ENCODE measurements at places on chromosomes 1 and 21.

DNA sequence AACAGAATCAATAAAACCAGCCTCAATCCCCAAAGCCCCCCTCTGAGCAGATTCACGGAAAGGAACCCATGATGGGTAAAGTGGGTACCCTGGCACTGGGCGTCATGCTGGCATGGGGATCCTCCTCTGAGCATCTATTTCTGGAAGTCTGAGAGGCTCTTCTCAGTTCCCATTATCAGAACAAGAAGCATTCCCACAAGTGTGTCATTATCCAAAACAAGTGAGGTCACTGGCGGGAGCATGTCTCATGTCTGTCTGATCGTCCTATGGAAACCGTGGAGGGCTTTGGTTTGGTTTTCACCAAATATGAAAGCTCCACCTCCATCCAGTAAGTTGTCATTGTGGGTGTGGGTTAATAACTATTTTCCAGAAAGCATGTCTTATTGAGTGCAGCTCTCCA lies 70.7 kb downstream of the PGM1 start:
- DNase-seq: no peak

GRCh38 chr1:3244025-3244926 lies 175.3 kb downstream of the PRDM16 start:
- DNase-seq: no peak

GRCh38 chr1:223844787-223845036 lies 1.0 kb downstream of the TP53BP2 start:
- DNase-seq: no peak

GRCh38 chr1:89287181-89288050 lies 14.8 kb upstream of the GBP5 start:
- DNase-seq: peak; percentile 1

DNA sequence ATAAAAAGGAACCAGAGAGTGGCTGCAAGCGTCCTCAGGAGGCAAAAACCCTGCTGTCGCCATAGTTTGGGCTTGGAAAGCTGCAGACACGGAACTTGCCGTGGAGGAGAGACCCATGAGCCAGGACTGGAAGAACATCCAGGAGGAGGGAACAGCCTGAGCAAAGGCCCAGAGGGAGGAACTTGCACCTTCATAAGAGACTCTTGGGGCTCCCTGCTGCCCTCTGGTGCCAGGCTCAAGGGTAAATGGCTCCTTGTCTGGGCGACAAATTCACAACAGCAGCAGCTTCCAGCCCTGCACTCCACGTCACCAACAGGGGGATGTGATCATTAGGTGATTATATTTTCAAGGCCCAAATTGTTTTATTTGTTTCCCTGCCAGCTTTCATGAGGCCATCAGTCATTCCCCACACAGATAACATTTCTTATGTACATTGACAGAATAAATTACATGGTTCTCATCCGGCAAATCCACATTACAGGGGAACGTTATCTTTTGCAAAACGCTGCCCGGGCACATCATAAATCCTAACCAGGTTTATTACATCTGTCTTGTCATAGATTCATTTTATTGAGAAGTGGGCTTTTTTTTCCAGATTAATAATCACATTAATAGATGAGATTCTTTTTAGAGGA lies 143.0 kb upstream of the GRIK3 start:
- no peak for DNase-seq

DNA sequence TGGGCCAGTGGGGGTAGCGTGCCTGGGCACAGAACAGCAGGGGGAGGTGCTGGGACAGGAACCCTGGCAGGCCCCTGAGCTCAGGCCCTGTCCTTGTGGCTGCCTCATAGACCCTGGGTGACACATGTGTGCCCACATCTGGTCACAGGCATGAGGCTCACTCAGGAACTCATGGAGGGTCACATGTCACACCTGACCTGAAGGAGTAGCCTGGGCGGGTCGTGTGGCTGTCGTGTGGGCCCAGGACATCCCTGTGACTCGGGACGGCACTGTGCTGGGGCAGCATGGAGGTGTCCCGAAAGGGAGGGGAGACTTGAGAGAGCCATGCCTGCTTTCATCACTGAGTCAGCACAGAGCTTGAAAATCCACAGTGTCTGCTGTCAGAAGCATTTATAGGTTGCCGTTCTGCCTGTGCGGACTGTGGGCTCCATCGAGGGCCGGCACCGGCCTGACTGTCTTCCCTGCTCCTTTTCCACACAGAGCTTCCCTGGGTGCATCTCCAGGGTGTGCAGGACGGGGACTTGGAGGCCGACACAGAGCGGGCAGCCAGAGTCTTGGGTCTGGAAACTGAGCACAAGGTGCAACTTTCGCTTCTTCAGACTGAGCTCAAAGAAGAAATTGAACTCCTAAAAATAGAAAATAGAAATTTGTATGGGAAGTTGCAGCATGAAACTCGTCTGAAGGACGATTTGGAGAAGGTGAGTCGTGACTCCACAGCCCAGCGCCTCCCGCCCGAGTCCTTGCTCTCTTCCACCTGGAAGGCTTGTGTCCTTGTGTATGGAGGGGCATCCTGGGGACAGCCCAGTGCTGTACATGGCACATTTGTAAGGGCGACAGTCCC lies 32.8 kb downstream of the PCNT start:
- no peak for DNase-seq

GRCh38 chr21:42190486-42190863 lies 28.5 kb upstream of the ABCG1 start:
- DNase-seq: no peak

DNA sequence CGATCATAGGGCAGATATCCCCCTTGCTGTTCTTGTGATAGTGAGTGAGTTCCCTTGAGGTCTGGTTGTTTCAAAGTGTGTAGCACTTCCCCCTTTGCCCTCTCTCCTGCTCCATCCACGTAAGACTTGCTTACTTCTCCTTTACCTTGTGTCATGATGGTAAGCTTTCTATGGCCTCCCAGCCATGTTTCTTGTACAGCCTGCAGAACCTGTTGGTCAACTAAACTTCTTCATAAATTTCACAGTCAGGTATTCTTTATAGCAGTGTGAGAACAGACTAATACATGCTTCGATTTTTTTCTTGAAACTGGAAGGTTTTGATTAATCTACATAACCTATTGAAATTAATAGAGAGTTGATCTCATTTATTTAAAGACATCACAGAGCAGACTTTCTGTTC lies 302.5 kb upstream of the PBX1 start:
- DNase-seq: no peak

- DNase-seq: no peak
Measured at GRCh38 chr1:100277866-100278265, 11.8 kb downstream of the RTCA start.

DNA sequence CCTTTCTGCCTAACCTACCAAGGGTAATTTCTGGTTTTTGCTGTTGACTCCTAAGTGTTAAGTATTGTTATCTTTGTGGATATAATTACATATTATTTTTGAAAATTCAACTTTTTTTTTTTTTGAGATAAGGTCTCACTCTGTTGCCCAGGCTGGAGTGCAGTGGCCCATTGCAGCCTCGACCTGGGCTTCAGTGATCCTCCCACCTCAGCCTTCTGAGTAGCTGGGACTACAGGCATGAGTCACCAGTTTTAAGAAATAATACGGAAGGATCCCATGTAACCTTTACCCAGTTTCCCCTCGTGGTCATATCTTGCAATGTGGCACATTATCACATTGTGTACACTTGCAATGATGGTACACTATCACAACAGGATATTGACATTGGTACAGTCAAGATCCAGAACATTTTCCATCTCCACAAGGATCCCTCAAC lies 3.1 kb downstream of the CHD1L start:
- no peak for DNase-seq

DNA sequence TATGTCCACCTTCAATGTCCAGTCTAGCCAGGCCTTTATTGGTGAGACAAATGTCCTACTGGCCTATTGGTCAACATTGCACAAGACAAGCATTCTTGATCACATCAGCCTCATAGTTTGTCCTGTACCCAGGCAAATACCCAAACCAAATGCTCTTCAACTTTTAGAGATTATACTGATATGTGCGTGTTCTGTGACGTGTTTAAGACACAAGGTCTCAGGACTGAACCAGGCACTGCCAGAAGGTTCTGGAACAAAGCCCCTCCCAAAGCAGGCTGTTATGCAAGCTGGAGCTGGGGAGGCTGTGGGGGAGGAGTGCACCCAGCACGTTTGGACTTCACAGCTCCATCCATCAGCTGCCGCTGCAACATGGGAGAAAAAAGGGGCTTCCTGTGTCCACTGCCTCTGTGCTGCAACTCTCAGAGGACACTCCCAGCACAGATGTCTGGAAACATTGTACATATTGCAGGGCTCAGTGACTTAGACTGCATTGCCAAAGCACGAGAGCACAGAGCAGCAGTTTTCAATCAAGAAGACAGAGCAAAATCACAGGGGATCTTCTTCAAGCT lies 45.9 kb downstream of the NID1 start:
- peak; percentile 81 for DNase-seq

GRCh38 chr21:44907225-44907965 lies 13.3 kb downstream of the ITGB2 start:
- no peak for DNase-seq

GRCh38 chr1:2930913-2931723 lies 90.1 kb upstream of the ACTRT2 start:
- no peak for DNase-seq

- no peak for DNase-seq
Measured at GRCh38 chr1:37734629-37735591, 30.0 kb downstream of the EPHA10 start.

GRCh38 chr21:42668298-42668992 lies 15.0 kb downstream of the PDE9A start:
- peak; percentile 88 for DNase-seq

- DNase-seq: no peak
Measured at GRCh38 chr1:51575406-51576084, 41.3 kb upstream of the OSBPL9 start.

DNA sequence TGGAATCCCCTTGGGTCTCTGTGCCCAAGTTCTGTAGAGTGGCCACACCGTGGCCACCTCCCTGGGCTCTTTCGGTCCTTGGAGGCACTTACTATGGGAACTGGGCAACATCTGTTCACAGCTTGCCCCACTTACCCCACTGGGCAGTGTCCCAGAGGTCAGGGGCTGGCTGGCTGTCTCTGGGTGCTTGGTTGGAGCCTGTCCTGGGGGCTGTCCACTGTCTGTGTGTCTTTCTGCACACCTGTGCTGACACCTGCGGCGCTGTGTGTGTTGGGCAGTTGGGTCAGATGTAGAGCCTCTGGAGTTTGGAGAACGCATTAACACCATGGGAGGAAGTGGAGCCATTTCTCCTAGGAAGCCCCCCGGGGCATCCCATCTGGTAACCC lies 1.3 kb upstream of the TMEM54 start:
- no peak for DNase-seq

GRCh38 chr21:45316871-45317397 lies 29.2 kb upstream of the POFUT2 start:
- DNase-seq: no peak

DNA sequence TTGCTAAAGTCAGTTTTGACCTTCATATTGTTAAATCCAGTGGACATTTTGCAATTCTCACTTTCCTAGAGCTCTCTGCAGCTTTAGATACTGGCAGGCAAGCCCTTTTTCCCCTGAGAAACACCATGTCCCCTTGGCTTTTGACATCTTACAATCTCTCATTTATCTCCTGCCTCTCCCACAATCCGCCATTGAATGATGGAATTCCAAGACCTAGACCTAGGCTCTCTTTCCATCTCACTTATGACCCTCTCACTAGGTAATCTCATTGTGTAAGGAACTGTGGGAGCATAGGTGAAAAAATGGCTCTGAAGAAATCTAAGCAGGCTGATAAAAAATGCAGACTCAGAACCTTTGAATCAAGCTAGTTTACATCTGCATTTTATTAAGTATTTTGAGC lies 2.0 kb downstream of the KYAT3 start:
- DNase-seq: no peak

GRCh38 chr1:98669355-98670296 lies 8.1 kb downstream of the SNX7 start:
- no peak for DNase-seq

DNA sequence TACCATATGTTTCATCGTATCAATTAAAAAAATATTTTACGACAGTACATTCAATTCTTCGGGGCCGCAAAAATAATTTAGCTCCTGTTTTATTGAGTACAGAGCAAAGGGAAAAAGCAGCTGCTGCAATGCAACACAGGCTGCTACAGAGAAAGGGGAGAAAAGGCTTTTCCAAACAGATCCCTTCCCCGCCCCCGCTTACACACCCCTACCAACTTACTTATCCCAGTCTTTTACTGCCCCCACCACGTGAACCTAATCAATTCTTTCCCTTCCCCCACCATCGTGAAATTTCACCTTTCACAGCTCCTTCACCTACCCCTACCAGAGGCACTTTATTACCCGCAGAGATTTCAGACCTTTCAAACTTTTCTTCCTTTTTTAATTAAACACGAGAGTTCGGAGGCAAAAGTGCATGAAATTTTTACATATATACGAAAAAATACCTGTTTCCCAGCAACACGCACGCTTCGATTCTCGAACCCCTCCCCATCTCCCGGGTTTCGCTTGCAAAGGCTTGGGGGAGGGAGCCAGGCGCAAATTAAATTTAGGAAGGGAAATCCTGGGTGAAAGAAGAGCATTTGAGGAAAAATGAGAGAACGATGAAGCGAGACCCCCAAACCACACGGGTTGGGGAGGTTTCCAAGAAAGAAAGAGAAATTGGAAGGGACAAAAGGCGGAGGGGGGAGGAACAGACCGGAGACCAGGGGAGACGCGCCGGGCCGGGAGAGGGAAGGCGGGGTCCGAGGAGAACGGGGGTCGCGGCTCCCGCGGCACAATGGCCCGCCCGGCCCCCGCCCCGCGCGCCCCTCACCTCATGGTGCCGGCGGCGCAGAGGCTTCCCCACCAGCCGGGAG lies 823 bp downstream of the ENAH start:
- DNase-seq: peak; percentile 58

- no peak for DNase-seq
Measured at GRCh38 chr1:175891783-175892309, 148.5 kb upstream of the TNR start.

GRCh38 chr1:121483961-121484424 lies 299.2 kb downstream of the SRGAP2C start:
- DNase-seq: no peak

- no peak for DNase-seq
Measured at GRCh38 chr1:116165572-116165971, 54.4 kb downstream of the MAB21L3 start.

Data from muscle of back (tissue), 13 donors.